GM19239 (cell line): ENCODE measurements at places on chromosomes 5 and 9.
A peak's percentile ranks its signal among the peaks of the same experiment; 100 is the strongest.

- no peak for DNase-seq
Measured at GRCh38 chr5:24525414-24525813, 119.4 kb downstream of the CDH10 start.

DNA sequence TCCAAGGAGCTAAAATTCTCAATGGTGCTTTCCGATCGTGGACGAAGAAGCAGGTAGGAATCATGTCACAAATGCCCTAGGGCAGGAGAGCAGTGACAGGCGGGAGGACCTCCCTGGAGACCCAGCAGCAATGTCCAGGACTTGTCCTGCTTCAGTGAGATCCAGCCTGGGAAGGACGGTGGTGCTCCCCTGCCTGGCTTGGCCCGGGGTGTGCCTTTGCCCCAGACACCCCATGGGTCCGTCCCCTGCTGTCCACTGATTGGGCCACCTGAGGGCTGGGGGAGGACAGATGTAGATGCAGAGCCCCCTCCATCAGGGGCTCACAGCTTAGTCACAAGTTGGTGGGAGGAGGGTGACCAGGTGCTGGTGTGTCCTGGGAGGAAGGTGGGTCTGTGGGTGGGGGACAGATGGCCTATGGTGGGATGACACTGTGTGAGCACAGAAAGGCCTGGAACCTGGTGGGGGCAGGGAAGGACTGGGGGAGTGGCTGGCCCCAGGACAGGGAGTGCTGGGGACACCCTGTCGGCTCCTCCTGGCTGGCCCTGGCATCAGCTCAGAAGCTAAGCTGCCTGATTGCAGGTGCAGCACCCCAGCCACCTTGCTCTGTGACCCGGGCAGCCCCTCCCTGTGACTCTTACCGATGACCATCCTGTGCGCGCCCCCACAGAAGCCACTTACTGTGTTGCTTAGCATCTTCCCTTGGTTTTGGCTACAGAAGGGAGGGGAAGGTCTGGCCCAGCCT lies 82.0 kb downstream of the PHF2 start:
- DNase-seq, result no peak

DNA sequence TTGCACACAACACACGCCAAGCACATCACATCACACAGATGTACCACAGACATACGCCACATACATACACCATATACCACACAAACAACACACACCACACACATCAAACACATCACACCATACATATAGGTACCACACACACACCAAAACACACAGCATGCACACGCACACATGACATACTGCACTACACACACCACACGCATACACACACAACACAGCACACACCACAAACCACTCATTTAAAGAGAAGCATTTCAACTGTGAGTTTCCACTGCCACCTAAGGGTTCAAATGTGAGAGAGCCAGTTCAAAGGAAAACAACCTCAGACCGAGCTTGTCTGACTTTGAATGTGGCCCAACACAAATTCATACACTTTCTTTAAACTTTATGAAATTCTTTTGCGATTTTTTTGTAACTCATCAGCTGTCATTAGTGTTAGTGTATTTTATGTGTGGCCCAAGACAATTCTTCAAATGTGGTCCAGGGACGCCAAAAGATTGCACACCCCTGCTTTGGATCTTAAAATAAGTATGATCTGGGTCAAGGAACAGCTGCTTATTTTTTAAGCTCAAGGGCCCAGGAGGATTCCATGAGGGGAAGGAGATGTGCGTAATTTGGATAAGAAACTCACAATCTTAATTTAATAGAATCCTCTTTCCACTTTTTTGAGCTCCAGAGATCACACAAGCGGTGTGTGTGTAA lies 494.6 kb downstream of the GADD45G start:
- DNase-seq, result no peak

- no peak for DNase-seq
Measured at GRCh38 chr5:179427032-179427675, 81.9 kb upstream of the ADAMTS2 start.

GRCh38 chr5:6159832-6160430 lies 218.4 kb downstream of the MED10 start:
- DNase-seq, result no peak

DNA sequence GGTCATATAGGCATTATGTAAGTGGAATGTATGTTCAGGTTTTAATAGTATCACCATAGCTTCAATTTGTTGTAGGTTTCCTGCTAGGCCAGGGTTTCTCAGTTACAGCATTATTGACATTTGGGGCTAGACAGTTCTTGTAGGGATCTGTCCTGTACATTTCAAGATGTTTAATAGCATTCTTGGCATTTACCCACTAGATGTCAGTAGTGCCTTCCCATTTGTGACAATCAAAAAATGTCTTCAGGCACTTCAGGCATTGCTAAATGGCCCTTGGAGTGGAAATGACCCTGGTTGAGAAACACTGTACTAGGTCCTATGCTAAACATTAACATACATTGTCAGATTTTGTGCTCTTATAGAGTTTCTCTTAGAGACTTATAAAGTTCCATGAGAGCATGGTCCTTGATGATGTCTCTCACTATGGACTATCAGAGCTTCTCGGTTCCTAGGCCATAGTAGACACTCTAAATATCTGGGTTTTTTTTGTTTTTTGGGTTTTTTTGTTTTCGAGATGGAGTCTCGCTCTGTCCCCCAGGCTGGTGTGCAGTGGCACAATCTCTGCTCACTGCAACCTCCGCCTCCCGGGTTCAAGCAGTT lies 1.4 kb downstream of the KIF20A start:
- DNase-seq, result peak; percentile 12

DNA sequence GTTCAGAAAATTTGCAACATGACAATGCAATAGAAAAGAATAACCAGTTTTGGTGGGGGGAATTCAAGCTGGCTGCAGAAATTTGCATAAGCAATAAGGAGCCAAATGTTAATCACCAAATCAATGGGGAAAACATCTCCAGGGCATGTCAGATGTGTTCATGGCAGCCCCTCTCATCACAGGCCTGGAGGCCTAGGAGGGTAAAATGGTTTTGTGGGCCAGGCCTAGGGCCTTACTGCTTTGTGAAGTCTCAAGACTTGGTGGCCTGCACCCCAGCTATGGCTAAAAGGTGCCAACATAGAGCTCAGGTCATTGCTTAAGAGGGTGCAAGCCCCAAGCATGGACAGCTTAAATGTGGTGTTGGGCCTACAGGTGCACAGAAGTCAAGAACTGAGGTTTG lies 29.7 kb upstream of the SLC36A1 start:
- DNase-seq, result no peak

GRCh38 chr9:23823269-23823668 lies 2.8 kb downstream of the ELAVL2 start:
- DNase-seq, result no peak

DNA sequence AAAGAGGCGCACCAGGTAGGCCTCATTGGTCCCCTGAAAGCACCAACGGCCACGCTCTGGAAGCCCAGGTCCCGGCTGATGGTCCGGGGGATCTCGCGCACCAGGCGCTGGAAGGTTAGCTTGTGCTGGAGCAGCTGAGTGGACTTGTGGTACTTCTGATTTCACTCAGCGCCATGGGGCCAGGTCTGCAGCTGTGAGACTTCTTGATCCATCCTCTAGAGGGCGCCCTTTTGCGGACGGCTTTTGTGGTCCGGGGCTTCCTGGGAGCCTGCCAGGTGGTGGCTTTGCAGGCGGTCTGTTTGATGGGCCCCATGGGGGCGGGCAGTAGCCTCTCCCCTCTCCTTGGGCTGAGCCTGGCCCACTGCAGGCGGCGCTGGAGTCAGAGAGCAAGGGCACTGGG lies 10.4 kb downstream of the TAF11L12 start:
- no peak for DNase-seq

- no peak for DNase-seq
Measured at GRCh38 chr5:115962565-115963402, 509 bp downstream of the LVRN start.

DNA sequence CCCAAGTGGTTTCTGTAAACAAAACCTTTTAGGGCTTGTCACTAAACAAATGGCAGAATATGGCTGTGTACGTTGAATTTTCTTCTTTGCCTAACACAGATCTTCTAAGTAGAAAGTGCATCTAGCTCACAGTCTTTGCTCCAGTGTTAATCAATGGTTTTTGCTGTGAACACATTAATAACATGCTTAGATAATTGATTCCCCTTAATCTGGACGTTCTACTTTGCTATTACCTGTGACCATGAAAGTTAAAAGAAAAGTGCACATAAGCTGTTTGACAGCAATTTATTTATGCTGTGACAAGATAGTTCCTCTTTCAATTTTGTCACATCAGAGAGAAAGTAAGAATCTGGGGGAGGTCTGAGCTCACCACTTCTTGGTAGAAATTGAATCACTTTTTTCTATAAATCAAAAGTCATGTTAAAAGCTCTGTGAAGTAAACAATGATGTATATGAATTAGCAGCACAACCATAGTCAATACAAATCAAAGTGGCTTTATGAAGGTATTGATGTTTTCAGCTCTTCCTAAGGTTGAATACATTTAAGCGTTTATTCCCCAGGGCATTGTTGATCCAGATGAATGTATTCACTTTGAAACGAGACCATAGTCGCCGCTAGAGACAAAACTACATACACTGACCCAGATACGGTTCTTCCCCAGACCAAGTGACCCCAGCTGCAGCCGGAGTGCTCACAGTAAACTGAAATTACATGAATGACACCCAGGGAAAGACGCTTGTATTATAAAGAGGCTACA lies 174.6 kb upstream of the ZNF608 start:
- DNase-seq, result no peak

- DNase-seq, result no peak
Measured at GRCh38 chr9:76027416-76027815, 136.9 kb downstream of the PCSK5 start.

DNA sequence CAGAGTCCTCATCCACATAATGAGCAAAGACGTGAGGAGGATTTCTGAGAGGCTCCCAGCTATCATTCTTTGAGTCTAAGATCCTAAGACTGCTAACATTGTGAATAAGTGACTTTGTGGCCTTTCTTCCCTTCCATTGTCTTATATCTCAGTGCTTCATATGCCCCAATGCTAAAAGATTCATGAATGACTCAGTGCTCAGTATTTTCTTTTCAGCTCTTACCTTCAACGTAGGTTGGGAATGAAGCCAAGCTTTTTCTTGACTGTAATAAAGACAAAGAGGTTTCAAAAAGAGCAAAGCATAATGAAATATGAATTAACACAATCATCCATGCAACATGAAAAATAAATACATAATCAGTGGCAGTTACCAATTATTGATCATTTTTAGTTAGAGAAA lies 146.4 kb downstream of the ENTREP1 start:
- no peak for DNase-seq

- no peak for DNase-seq
Measured at GRCh38 chr5:32008746-32009145, 165.4 kb downstream of the GOLPH3 start.

- no peak for DNase-seq
Measured at GRCh38 chr9:95494022-95494415, 22.8 kb downstream of the PTCH1 start.

DNA sequence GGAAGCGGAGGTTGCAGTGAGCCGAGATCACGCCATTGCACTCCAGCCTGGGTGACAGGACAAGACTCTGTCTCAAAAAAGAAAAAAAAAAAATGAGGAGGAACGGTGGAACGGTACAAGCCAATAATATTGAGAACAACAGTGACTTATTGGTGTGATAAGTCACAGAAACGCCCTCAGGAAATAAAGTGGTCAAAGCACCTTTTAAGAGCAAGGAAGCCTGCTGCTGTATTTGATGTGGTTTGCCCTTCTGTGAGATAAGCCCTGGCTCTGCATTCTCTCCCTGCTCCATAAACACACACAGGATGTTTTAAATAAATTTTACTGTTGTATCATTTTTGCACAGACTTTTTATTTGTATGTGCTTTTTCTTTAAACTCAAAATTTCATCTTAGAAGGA lies 269.9 kb upstream of the MSX2 start:
- no peak for DNase-seq

DNA sequence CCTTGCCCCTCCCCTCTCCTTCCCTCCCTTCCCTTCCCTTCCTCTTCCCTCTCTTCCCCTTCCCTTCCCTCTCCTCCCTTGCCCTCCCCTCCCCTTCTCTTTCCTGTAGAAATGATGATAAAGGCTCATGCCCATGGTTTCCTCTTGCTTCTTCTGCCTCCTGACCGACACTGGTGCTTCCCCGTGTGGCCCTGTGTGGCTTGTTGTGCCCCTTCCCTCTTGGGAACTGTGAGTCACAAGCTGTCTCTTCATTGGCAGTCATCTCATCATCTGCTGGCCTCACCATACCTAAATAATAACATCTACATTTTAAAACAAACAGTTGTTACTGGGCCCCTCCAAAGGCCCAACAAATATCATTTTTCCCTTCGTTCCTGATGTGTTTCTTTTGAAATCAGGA lies 11.7 kb upstream of the CARNMT1 start:
- no peak for DNase-seq

GRCh38 chr5:15285901-15286583 lies 213.9 kb upstream of the FBXL7 start:
- DNase-seq, result no peak

- DNase-seq, result no peak
Measured at GRCh38 chr5:68333649-68334552, 118.3 kb downstream of the PIK3R1 start.

- DNase-seq, result no peak
Measured at GRCh38 chr9:27599102-27599869, 26.0 kb upstream of the C9orf72 start.

DNA sequence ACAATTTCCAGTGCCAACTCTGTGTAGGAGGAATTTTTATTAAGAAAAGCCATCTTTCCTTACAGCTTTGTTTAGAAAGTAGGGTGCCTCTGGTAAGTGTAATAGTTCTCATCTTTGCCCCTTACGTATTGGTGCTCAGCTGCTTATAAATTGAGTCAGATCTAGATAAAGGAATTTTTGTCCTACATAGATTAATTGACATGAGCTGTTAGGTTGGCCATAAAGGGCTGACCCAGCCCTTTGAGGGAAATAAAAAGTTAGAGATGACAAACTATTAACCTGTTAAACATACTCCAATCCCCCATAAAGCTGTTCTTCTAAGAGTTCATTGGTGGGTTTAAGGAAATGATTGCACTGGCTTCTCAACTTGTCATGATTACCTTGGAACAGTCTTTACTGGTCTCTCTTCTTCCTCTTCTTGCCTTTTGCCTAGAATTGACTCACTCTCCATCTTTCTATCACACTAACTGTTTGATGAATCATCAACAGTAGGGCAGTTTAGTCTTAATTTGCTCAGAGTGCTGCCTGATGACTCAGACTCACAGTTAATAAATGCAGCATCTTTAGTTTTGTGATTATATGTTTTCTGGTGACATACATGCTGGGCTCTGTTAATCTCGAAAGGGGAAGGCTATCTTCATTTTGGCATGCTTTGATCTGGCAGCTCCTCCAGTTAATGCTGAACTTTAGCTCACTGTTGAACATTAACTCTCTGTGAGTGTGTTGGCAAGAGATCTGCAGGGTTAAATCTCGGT lies 51.7 kb downstream of the ARHGAP26 start:
- no peak for DNase-seq

GRCh38 chr9:95065224-95065623 lies 252.3 kb downstream of the FANCC start:
- DNase-seq, result no peak

- no peak for DNase-seq
Measured at GRCh38 chr5:41788941-41789368, 81.3 kb downstream of the OXCT1 start.
